Activated naive CD4-positive, alpha-beta T cell (primary cell): ENCODE measurements at places on chromosomes 1 and 21.

GRCh38 chr1:11651017-11651416 lies 3.2 kb downstream of the FBXO2 start:
- no peak for DNase-seq

DNA sequence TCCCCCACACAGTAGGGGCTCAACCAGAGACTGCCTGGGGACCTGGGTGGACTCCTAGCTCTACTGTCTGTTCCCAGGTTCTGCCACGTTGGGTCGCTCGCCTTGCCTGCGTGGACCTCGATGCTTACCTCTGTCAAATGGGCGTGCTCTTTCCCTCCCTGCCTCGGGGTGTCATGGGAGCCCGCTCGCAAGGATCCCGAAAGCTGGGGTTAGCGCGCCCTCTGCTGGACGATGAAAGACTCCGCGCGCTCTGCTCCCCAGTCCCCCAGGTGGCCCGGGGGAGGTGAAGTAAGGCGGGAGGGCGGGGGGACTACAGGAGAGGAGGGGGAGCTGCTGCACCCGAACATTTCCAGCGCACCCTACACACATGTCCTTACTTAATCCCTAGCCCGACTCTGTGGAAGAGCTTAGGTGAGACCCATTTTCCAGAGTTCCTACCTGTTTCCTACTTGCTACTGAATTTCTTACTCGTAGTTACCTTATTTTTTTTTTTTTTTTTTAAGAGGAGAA lies 2.3 kb upstream of the BSND start:
- DNase-seq: peak; percentile 27

DNA sequence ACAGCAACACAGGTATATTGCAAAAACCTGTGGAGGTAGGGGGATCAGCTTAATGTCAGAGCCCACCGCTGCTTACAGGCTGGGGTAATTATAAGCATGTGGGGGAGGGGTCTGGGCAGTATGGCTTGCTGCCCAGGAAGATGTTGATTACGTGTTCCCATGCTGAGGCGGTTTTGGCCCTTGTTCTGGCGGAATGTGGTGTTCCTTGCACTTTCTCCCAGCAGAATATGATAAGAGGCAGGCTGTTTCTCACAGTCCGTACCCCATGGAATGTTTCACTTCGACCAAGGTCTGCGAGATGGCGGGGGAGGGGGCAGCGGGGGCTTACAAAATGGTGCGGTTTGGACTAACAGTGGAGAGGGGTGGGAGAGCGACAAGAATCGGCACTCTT lies 9.8 kb upstream of the HPCAL4 start:
- DNase-seq: no peak

- no peak for DNase-seq
These were observed 34.0 kb upstream of the HUNK start for GRCh38 chr21:31838586-31839355.

DNA sequence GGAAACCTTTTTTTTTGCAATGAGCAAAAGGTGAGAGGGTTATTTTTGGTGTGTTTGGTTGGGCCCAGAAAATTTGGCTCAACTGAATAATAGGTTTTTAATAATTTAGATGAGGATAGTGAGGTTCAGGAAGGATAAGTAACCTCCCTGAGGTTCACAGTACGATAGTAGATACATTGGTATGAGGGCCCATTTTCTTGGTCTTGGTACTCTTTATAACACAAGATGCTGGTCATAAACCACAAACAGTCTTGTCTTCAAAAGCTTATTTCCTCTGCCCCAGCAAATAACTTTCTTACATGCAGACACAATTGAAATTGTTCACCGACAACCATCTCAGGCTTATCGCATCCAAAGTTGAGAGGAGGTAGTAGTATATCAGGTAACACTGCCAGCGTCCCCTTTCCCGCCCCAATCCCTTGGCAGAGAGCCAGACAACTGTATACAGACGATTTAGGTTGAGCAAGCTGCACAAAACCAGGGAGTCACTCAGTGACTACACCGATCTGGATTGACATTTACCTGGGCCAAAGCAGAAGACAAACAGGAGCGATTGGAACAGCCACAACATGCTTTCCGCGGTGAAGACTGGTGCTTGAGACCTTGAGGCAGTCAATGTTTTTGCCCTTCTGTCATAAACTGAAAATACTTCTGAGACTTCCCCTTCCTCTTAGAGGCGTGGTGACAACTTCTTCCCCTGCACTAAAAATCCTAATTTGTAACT lies at the start of gene SLAMF6:
TSS of gene SLAMF6 (minus strand) at position 634 of the 724 bp plus-strand sequence. CDS start at position 571, 63 bp downstream.
- peak; percentile 22 for DNase-seq

- no peak for DNase-seq
These were observed 47.3 kb downstream of the SLC25A24 start for GRCh38 chr1:108152782-108153222.

- DNase-seq: no peak
These were observed 11.0 kb upstream of the TFF1 start for GRCh38 chr21:42377211-42377950.

- DNase-seq: no peak
These were observed 49.9 kb upstream of the TMPRSS2 start for GRCh38 chr21:41557884-41558283.

DNA sequence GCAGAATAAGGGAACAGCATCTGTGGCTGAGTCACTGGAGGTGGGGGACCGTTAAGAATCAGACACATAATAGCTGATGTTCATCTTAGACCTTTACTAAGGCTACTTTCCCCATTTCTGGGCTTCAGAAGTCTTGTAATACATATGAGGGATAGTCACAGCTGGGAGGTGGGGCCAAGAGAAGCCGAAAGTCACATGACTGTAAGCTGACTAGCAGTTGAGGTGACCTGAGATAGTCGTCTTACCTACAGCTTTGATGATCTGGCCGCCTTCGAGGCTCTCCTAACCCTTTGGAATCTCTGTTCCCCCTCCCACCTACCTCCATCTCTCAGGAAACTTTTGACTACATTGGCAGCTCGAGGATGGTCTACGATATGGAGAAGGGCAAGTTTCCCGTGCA lies 9.4 kb downstream of the NCSTN start:
- DNase-seq: no peak
